ENCODE measurements at places on chromosomes 7 and 10.

DNA sequence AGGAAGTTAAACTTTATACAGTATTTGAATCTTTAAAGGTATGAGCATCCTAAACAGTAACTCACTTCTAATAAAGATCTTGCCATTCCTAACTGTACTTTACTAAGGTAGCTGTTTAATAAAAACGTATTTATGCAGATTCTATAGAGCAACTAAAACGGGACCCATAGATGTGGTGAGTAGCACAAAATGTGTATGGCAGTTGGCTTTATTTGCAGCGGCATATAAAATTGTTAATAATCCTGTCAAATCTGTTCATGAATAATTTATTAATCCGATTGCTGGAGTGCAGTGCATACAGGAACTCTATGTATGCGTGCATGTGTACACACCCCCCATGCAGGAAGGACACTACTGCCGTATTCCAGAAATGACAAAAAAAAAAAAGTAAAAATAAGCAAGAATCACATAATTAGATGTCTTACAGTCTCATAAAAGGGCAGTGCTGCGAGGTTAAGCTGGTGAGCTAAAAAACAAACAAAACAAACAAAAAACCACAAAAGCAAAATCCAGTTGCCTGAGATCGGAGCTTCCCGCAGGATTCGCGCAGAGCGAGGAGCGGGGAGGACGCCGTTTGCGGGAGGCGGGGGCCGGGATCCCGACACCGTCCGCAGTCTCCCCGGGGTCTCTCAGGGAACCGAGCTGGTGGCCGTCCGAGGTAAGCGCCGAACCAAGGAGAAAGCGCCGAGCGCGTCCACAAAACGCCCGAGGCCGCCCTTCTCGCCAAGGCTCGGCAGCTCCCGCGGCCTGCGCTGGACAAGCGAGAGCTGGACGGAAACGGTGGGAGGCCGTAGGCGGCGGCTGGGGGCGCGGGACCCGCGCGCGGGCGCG, 518 bp upstream of the COMMD3 start:
- no peak for DNase-seq

GRCh38 chr10:29895456-29895855, 163.9 kb downstream of the JCAD start:
- no peak for DNase-seq

- DNase-seq: no peak
These were observed 43.2 kb downstream of the PRR15 start for GRCh38 chr7:29606830-29607229.

DNA sequence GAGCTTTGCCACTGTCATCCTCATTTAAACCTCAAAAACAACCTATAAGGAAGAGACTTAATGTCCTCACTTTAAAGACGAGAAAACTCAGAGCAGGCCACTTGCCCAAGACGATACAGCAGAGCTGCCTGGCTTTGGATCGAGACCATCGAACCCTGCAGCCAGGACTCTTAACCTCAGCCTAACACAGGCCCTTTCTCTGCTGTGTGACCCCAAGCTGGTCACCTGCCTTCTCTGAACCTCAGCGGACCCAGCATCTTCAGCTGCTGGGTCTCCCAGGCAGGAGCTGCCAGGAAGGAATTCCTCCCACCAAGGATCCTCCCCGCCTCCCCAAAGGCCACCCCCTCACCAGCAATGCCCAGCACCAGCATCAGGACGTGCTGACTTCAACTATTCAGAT, 32.7 kb downstream of the TNRC18 start:
- no peak for DNase-seq

DNA sequence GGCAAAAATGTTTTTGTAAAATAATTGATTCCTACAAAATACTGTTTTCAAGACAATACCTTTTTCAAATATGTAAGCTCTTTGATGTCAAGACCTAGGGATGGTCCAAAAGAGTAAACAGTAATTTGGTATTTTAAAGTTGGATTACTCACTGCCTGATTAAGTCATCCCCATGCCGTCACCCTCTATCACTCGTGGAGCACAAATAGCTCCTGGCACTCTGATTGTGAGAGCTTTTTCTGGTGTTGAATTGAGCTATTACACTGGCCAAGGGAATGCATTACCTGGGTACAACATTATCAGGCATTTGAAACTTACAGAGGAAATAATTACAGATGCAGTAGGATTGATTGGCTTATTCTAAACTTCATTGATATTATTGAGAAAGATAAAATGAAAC, 231.9 kb upstream of the GRM3 start:
- DNase-seq: no peak

DNA sequence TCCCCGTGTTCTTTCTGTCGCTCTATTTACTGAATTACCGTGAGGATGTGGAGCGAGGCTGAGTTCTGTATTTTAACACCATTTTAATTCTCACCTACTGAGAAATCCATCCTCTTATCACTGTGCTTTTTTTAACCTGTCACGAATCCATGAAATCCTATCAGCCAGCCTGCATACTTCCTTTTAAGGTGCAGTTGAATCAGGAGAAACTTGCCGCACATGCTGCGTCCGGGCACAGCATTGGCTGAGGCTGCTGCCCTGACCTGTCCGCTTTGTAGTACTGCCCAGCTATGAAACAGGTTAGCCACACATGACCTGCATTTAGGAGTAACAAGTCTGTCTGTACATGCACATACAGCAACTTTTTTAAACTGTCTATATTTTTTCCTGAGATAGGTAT, 82.5 kb downstream of the EGFR start:
- no peak for DNase-seq

GRCh38 chr10:128927497-128928161, 539.4 kb upstream of the MGMT start:
- DNase-seq: no peak

- peak; percentile 30 for DNase-seq
These were observed 65.1 kb upstream of the MPP7 start for GRCh38 chr10:28367929-28368484.

GRCh38 chr7:88929719-88930118, 134.2 kb upstream of the TEX47 start:
- DNase-seq: no peak

DNA sequence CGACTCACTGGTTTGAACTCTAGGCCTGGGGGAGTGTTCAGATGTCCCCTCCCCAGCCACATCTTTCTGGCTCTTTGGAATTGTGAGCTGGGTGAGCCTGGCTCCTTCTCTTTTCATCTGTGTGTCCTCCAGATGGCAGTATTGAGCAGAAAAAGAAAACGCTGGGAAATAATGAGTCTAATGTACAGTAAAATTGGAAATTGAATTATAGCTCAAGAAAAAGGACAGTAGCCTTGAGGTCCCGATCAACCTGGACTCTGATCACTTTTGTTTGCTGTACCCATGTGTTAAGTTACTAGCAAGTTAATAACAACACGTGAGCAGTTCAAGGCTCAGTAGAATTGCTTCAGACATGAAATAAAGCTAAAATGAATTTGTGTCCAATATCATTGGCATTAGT, 77.9 kb downstream of the SNX10 start:
- DNase-seq: peak; percentile 15

DNA sequence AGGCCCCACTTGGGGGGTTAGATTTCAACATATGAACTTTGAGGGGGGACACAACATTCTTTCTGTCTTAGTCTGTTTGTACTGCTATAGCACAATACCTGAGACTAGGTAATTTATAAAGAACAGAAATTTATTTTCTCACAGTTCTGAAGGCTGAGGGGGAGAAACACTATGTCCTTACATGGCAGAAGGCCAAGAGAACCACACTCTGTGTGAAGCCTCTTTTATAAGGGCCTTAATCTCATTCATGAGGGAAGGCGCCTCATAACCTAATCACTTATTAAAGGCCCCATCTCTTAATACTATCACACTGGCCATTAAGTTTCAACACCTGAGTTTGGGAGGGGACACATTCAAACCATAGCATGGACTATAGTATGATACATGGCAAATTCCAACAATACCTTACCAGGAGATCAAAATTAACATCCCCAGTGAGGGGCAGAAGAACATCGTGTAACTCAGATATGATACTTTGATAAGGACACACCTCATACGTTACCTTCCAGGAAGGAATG, 9.3 kb upstream of the PDLIM1 start:
- no peak for DNase-seq

DNA sequence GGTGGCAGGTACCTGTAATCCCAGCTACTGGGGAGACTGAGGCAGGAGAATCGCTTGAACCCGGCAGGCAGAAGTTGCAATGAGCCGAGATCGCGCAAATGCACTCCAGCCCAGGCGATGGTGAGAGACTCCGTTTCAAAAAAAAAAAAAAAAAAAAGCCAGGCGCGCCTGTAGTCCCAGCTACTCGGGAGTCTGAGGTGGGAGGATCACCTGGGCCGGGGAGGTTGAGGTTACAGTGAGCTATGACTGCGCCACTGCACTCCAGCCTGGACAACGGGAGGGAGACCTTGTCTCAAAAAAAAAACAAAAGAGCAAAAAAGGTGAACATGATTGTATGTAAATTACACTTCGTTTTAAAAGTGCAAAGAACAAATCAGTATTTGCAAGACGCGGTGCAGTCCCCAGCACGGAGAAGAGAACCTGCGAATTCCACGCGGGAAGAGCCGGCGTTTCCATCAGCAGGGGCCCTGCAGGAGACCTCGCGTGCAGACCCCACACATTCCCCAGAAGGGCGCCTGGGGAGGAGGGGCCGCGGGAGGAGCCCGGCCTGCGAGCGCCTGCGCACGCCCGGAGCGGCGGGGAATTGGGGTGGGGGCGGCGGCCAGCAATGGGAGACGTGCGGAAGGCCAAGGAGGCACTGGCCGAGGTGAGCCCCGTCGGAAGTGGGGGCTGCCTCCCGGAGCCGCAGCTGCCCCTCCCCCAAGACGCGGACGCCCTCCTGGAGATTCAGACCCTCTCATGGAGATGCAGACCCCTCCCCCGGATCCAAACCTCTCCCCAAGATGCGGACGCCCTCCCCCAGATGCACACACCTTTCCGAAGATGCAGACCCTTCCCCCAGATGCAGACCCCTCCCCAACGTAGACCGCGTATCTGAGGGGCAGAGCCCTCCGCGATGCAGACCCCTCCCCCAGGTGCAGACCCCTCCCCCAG, 16.7 kb upstream of the SUN1 start:
- DNase-seq: no peak

DNA sequence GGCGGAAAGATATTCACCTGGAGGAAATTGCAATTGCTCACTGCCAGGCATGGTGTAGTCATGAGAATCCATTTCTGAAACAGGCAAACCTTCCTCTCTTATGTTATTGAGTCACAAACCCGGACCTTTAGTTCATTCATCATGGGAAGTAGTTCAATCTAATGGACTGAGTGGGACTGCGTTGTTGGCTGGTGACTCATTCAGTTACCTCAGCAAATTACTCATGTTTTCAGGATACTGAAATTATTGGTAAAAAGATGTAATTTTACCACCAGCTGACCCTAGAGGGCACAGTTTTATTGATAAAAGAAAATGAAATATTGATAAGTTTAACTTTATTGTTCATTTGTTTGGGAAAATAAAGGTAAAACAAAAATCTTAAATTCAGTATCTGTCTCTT, 1194.4 kb upstream of the SORCS1 start:
- no peak for DNase-seq

DNA sequence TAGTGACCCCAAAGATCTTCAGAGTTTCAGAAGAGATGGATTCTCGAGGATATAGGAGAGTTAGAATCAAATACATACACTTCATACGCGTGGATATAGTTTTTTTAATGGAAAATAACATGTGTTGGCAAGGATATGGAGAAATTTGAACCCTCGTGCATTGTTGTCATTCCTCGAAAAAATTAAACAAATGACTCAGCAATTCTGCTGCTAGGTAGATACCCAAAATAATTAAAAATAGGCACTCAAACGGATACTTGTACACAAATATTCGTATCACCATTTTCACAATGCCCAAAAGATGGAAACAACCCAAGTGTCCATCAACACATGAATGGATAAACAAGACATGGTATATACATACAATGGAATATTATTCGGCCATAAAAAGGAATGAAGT, 5.6 kb upstream of the NT5C2 start:
- DNase-seq: no peak

GRCh38 chr7:49398236-49398635, 375.2 kb upstream of the VWC2 start:
- no peak for DNase-seq

- no peak for DNase-seq
These were observed 13.0 kb upstream of the CALU start for GRCh38 chr7:128726059-128726736.

DNA sequence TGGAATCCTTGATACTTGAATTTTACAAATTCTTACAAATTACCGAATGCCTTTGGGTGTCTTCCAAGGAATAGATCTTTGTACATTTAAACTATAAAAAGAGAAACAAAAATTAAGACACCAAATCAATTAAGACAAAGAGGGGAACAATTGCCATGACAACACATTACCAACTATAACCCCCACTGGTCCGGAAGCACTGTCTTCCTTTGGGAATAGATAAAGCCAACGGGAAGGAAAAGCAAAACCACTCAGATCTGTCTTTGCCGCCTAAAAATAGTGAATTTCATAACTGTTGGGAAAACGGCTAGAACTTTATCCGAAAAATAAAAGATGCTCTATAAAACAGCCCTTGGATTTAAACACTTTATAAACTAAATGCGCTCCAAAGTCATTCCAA, 37.4 kb downstream of the GRB10 start:
- DNase-seq: no peak

DNA sequence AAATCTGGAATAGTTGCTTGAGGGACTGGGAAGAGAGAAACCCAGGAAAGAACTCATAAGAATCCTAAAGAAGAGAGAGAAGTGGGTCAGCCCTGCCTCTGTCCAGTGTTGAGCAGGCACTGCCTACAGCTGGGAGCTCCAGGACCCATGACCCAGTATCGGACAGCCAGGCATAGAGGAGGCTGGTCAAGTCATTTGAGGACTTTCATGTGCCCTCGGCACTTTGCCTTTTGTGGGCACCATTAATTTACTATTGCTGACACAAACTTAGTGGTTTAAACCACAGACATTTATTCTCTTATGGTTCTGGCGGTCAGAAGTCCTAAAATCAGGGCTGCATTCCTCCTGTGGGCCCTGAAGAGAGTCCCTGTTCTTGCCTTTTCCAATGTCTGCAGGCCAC, 60.3 kb downstream of the CPXM2 start:
- DNase-seq: no peak

- DNase-seq: no peak
These were observed 568.3 kb downstream of the INHBA start for GRCh38 chr7:41134300-41135255.

DNA sequence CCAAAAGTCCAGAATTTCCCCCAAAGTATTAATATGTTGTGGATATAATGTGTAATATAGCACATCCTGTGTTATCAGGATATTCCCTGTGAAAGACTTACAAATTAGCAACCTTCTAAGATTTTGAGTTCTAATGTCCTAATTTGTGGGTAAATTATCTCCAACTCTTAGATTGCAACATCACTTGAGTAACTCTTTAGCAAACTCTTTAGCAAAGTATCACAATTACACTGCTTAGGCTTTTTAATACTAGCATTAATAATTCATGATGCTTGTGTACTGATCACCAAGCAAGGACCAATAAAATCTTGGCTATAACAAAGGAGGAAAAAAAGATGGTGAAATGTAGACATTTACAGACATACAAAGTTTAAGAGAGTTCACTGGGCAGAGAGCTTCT, 27.7 kb downstream of the HIP1 start:
- DNase-seq: no peak

GRCh38 chr10:21811245-21811585, 192.3 kb downstream of the DNAJC1 start:
- no peak for DNase-seq

GRCh38 chr7:142954680-142955268, 7.4 kb downstream of the KEL start:
- DNase-seq: no peak
